WTC11 (cell line): ENCODE measurements at places on chromosomes 4 and X. TPM values are rescaled to one million over a fixed set of nuclear protein-coding genes. Genes with fewer than 3 reads are reported as not detected.

The MEPE gene
- total RNA-seq, result not detected in 3 replicates

The ODAPH gene
- not detected in 3 replicates for total RNA-seq

The CXCL11 gene
- 0.20 TPM in 1 of 3 replicates, not detected in the others for total RNA-seq

The GBA3 gene
- total RNA-seq, result 0.09 TPM in 2 of 3 replicates, not detected in the other

The SEC31A gene
- total RNA-seq, result 106 to 137 TPM (median 122 TPM) in 3 replicates

GRCh38 chr4:123449780-123450179 is 53.2 kb downstream of the SPRY1 start:
- peaks cover 22% of the 10 kb centered on the region for H3K4me1 ChIP-seq
- no peak for DNase-seq
- H3K27me3 ChIP-seq, result no peaks in the 10 kb centered on the region
- H3K27ac ChIP-seq, result no peak overlapping the region
- H3K36me3 ChIP-seq, result no peaks in the 10 kb centered on the region
